ENCODE measurements at places on chromosomes 2 and 18.

DNA sequence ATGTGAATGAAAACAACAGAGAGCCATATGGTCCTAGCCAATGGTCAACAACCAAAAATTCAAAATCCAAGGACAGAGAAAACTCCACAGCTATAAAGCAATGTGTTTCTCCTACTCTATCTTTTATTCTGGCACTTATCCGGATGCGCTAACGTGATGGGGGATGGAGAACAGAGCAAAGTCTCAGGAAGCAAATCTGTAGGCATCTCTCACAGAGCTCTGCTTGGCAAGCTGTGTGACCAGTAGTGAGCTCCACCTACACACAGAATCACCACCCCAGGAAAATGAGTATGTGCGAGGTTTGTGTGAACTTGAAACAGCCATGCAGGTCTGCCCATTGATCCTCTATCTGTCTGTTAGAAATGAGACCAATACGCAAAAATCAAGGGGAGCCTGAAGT lies 584.3 kb downstream of the BCL11A start:
- no peak for DNase-seq

DNA sequence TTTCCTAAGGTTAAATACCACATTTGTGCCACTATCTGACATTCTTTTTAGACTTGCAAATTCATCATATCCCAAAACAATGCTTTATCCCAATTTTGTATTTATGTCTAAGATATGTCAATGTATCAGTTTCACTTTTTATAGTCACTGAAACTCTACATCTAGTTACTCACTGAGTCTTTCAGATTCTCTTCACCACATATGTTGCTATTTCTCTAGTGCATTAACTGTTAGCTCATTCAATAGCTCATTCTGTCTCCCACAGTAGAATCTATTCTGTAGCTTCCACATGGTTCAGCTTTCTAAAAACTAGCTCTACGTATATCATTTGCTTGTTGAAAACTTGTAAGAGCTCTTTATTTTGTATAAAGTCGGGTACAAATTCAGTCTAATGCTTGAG lies 1420.6 kb upstream of the NXPH2 start:
- no peak for DNase-seq

GRCh38 chr2:189092936-189093335 lies 86.6 kb downstream of the COL5A2 start:
- no peak for DNase-seq

- no peak for DNase-seq
These were observed 107.4 kb downstream of the NCK2 start for GRCh38 chr2:105852066-105852465.

DNA sequence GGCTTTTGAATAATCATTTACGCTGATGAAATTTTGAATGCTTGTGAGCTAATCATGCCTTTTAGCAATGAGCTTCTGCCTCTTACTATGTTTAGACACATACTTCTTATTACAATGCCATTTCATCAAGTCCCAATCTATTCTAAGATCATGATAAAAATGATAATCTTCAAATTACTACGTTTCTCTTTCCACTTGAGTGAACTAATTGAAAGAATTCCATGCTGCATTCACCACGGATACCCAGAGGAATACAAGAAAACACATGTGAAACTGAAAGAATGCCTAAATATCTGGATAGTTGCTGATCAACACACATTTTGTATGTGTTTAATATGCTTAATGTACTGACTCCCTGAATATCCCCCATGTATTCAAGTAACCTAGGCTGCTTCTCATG lies 62.3 kb downstream of the LRRTM4 start:
- no peak for DNase-seq

- no peak for DNase-seq
These were observed 16.2 kb upstream of the BCL11A start for GRCh38 chr2:60569680-60570111.

- no peak for DNase-seq
These were observed 85.1 kb downstream of the ANKRD12 start for GRCh38 chr18:9221661-9222060.

DNA sequence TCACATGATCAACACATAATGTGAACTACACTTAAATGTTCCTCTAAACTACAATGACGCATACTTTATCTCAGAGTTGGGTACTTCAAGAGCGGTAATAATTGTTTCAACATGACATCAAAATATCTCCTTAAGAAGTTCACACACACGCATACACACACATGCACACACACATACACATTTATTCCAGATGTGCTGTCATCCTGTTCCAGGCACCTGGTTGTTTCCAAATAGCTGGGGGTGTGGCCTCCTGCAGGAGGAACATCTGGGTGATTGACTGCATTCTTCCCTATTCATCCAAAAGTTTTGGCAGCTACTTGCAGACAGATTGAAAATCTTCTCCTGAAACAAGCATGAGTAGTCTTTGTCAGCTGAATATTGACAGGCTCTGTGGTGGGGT lies 37.9 kb upstream of the PIK3C3 start:
- no peak for DNase-seq

GRCh38 chr2:27889774-27890145 lies 427 bp downstream of the RBKS start:
- no peak for DNase-seq

- DNase-seq, result no peak
These were observed 36.7 kb downstream of the EPAS1 start for GRCh38 chr2:46333912-46334311.

- no peak for DNase-seq
These were observed 13.9 kb upstream of the THSD7B start for GRCh38 chr2:136751406-136751805.

DNA sequence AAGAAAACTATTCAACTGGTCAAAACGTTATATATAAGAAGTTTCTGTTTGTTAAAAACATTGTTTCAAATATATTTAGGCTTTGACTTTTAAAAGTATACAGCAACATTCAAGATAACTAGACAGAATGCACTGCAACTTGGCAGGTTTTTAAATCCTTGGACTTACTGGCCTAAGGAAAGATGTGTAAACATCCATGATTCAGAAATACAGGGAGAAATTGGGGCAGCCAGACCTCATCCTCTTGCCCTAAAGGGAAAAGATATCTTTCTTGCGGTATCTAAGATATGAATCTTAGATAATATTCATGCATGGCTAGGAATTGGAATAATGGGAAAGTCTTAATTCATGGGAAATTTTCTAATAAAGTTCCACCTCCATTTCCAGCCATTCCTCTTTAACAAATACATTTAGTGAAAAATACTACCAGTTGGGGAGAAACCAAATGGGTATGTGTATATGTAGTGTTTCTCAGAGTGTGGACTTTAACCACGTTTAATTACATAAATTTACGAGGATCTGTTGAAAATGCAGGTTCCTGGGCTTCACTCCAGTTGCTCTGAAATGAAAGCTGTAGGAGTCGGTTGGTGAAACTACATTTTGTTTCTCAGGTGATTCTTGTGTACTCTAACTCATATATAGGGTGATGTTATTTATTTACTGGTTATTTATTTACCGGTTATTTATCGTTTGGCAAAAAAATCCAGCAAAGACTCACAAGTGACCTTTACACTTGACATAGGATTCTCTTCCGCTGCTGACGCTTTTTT lies 587 bp upstream of the TANK start:
- no peak for DNase-seq

DNA sequence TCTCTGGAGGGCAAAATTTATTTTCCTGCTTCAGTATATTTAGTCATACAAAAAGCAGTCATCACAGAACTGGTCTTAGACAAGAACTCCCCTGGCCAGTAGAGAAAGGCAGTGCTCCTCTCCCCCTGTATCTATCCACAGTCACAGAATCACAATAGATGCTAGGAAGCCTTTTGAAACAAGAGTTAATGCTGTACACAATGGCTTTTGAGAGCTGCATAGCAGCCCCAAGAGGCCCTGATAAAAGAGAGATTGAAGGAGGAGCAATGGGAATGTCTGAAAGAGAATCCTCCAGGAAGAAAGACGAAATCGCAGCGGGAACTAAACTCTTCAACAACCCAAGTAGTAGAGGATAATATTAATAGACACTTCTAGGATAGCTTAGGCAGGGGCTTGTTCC lies 330.2 kb downstream of the RBM43 start:
- no peak for DNase-seq
